Pons (tissue), 1 donor: ENCODE measurements at places on chromosomes 13 and 19.

DNA sequence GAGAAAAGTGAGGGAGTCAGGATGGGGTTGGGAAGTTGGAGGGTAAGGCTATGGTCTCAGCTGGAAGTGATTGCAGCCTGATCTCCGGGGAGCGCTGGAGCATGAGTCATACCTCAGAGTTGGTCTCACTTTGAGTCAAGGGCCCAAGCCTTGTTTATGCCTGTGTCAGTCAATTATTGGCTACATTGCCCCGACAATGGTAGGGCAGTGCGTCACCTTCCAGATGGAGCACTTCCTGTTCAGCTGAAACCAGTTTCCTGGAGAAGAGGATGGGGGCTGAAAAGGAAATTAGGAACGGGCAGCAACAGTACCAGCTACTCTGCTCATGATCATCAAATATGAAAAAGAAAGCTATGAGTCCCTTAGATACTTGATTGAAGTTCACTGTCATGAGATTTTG lies 60.4 kb downstream of the ADGRE1 start:
- no peak for DNase-seq

DNA sequence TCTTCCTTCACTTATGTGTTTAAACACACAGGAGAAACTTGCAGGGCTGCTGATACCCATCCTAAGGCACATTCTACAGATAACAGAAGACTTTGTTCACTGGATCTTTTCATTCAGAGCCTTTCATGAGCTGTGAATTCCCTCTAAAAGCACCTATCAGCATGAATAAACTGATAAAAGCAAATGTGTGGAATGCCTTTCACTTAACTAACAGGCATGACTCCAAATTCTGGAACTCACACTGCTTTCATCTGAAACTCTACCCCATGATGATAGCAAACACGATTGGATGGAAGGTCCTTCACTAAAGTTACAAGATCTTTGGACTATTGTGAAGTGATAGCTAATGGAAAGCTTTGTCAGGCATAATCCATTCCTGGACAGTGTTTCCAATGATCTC lies 457.3 kb downstream of the EFNB2 start:
- no peak for DNase-seq

DNA sequence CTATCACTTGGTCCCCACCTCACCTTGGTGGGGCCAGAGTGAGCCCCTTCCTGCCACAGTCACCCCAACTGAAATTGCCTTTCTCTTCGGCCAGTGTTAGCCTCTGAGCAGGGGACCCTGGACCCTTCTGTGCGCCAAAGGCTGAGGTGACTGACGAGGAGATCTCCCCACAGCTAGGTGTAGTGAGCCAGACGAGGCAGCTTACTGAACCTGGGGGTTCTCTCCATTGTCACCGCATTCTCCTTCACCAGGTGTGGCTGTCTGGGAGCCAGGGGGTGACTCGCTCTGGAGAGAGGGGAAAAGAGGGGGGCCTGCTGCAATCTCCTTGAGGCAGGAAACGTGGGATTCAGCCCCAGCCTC lies 1.3 kb downstream of the RPS28 start:
- no peak for DNase-seq

GRCh38 chr19:48095612-48096175 lies 14.9 kb downstream of the PLA2G4C start:
- DNase-seq: no peak

DNA sequence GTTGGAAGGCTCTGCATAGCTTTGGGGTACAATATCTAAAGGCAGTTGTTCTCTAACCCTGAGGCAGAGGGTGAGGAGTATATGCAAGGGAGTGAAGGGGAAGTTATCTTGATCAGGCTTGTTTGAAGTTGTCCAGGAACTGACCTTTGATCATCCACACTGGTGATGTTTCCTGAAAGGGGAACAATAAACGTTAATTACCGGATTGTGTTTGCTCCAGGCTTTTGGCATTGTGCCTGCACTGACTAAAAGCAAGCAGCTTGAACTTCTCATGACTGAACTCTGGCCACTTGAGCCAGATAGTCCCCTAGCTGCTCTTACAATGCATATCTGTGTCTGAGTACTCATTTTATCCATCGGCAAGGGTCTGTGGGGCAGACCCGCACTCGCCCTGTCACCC lies 27.0 kb upstream of the ZNF726 start:
- no peak for DNase-seq

GRCh38 chr13:24338721-24339120 lies 29.3 kb downstream of the C1QTNF9 start:
- no peak for DNase-seq

DNA sequence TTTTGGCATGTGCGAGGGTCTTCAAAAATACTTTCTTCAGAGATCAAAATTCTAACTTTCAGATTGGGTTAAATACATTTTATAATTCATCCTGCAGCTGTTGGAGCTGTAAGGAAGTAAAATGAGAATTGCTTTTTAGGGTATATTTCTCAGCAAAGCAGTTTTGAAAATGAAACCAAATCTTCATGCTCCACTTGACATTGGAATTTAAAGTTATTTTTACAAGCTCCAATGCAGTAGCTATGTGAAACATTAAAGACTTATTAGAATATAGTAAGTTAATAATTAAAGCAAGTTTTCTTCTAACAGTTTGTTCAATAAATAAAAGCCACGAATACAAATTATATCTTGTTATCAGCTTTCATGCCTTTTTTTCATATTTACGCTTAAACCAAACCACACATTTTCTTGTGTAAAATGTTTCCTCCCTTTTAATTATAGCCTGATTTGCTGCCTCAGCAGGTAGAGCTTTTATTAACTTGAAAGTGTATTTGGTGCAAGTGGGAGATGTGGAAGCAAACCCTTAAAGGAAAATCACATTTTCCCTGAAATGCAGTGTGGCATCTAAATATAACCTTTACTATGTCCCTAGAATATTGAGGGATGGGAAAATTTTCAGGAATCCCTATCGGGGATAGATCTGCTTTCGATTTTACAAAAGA lies 12.4 kb upstream of the MICU2 start:
- DNase-seq: no peak

GRCh38 chr19:49436381-49437017 lies 4.8 kb downstream of the SLC17A7 start:
- DNase-seq: no peak
